ENCODE measurements at places on chromosomes 16 and 17.

DNA sequence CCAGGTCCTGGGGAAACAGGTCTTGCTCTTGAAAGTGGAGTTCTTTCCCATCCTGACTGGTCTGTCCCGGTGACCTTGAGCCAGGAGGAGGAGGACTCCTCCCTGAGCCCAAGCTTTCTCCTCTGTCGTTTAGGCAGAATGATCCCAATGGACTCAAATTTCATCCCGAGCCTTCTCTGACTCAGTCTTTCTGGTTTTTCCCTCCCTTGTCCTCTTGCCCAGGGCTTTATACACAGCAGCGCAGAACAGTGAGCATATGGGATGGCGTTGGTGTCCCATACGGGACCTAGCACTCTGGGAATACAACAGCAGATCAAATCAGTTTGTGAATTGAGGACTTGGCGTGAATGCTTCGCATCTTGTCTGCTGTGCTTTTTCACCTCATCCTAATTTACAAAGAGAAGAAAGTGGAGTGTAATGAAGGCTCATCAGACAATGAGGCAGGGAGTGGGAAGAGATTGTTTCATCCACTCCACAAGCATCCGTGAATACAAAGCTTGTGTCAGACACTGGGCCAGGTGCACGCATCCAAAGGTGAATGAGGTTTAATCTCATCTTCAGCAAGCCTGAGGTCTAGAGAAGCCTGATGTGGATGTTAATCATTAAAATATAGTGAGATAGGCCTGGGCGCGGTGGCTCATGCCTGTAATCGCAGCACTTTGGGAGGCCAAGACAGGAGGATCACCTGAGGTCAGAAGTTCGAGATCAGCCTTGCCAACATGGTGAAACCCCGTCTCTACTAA is 1.1 kb upstream of the XYLT1 start:
- no peak for DNase-seq

- DNase-seq, result no peak
These were observed 83.8 kb downstream of the MARF1 start for GRCh38 chr16:15559176-15559575.

DNA sequence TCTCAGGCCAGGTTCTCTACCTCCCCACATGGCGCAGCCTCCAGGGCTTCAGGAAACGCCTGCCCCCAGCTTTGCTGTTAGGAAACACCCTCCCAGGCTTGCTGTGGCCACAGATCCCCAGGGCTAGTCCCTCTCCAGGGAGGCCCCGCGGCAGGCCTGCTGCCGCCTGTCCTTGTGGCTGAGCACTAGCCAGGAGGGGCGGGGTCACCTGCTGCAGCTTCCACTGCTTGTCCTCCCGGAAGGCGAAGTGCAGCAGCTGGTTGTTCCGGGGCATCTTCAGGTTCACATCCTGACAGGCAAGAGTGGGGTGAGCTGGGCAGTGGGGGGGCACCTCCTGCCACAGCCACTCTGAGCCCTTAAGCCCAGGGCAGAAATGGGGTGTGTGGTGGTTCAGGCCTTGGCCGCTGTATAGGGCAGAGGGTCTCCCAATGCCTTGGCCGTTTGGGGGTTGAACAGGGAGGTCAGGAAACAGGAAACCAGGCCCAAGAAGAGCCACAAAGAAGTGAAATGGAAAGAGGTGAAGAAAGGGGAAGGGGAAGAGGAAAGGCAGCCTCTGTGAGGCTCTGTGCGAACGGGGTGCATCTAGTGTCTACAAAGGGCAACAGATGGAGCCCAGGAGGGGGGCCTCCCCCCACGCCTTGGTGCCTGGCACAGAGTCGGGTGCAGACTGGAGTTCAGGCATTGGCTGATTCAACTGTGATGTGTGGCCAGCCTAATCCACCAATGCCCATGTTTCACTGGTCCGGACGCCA is 2.0 kb downstream of the ROGDI start:
- DNase-seq, result peak; percentile 96

DNA sequence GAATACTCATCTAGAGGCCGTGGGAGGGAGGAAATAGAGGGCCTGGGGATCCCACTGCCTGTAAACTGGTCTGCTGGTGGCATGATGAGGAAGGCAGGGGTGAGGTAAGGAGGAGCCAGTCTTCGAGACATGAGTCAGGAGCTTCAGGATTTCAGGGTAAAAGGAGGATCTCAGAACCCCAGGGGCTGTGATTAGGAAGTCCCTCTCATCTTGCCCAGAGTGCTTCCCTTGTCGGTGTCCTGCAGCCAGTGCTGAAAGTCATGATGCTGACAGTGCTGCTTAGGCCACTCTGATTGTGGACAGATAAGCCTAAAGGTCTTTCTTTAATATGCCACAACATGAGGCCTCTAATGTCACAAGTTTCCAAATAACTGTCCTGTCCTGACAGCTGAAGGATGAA is 29.6 kb downstream of the COG4 start:
- DNase-seq, result no peak

- no peak for DNase-seq
These were observed 27.1 kb downstream of the GINS3 start for GRCh38 chr16:58419241-58419990.

GRCh38 chr17:70394473-70395232 is 225.3 kb downstream of the KCNJ2 start:
- DNase-seq, result no peak

- DNase-seq, result peak; percentile 55
These were observed at the start of gene METRNL for GRCh38 chr17:83079352-83079747. METRNL (plus strand) TSS chr17:83079609; CDS start chr17:83079816, 207 bp downstream.

GRCh38 chr17:39716879-39717536 is 13.3 kb downstream of the MIEN1 start:
- no peak for DNase-seq

GRCh38 chr16:89048871-89049422 is 44.7 kb upstream of the ACSF3 start:
- DNase-seq, result no peak

DNA sequence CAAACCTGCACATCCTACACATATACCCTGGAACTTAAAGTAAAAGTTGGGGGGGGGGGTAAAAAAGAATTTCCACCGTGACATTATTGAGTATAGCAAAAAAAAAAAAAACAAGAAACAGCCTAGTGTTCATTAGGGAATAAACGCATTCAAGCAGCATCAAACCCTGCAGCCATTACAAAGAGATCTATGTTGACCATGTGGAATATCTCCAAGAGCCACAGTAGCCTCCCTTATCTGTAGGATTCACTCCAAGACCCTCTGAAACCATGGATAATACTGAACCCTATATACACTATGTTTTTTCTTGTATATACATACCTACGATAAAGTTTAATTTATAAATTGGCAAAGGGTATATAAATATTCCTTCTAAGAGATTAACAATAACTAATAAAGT is 5.6 kb upstream of the BIRC5 start:
- DNase-seq, result no peak

DNA sequence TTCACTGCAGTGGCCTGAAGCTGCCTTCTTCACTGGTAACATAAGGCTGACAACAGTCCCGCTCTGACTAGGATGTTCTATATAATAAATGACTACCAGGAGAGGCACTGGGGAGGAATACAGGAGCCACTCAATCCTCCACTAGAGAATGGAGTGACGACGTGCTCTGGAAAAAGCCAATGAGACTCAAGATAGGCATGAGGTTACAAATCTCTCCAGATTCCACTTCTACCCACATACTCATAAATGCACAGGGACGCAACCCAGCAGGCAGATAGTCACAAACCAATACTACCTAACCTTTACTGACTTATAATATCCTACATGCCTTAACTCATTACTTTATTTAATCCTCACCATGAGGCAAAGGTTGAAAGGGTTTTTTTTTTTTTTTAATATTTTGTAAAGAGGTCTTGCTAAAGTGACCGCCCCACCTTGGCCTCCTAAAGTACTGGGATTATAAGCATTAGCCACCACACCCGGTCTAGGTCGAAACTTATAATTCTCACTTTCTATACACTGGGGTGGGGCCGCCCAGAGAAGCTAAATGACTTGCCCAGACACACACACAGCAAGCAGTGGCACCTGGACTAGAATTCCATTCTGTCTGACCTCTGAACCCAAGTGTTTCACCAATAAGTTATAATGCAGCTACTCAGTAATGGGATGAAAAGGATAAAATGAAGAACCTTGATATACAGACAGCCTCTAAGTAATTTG is 33.7 kb downstream of the TOM1L2 start:
- no peak for DNase-seq

GRCh38 chr17:37759014-37759637 is 14.3 kb upstream of the HNF1B start:
- no peak for DNase-seq

- no peak for DNase-seq
These were observed 178.3 kb downstream of the SOX9 start for GRCh38 chr17:72299100-72299499.

DNA sequence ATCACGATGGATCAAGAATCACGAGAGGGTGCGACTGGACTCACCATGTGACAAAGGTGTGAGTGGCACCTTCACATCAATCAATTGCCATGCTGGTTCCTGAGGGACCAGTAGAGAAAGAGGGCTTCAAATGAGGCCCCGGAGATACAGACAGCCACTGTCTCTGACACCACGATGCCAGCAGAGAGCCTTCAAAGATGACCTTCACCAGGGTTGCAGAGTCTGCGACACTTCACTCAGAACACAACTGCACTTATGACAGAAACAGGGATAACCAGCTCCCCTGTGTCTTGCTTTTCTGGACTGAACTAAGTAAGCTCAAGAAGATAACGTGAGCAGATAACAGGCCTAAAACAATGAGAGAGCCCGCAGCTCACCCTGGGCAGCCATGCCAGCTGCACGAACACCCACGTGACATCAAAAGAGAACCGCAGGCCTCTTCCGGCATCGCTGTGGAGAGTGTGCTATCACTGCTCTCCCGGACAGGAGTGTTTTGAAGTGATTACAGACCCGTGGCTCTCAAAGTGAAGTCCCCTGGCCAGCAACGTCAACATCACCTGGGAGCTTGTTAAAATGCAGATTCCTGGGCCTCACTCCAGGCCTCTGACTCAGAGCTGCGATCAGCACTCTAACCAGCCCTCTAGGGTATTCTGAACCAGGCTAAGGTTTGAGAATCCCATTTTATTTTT is 36.4 kb downstream of the KLHDC4 start:
- no peak for DNase-seq

DNA sequence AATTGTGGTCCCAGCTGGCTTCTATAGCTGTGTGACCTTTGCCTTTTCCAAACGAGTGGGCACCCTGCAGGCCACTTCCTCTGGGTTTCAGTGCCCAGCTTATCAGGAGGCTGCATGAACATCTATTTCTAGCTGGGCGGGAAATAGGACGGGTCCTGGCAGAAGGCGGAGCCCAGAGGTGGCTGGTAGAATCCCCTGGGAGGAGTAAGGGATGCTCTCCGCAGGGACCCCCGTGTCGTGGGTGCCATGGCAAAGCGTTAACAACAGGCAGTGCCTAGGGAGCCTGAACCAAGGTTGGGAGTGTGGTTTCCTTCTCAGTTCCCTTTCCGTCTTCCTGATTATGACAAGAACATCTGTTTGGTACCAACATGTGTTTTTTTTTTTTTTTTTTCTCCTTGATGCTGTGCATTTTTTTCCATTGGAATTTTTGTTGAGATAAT is 58.2 kb downstream of the PLCG2 start:
- no peak for DNase-seq

DNA sequence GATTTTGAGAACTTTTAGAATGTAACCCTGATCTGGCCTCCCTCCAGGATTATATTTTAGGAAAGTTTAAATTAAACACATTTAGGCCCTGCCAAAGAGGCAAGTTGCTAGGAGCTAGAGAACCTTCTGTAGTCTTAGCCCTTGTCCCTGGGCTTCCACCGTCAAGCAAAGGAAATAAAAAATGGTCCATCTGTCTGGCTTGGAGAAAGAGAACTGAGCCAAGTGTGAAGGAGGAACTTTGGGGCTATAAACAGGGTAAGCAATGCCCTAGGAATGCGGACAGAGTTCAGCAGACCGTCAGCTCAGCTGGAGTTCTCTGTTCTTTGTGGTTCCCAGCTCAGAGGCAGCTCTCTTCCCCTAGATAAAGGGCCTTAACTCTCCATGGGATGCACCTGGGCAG is 29.6 kb downstream of the RCVRN start:
- peak; percentile 55 for DNase-seq

DNA sequence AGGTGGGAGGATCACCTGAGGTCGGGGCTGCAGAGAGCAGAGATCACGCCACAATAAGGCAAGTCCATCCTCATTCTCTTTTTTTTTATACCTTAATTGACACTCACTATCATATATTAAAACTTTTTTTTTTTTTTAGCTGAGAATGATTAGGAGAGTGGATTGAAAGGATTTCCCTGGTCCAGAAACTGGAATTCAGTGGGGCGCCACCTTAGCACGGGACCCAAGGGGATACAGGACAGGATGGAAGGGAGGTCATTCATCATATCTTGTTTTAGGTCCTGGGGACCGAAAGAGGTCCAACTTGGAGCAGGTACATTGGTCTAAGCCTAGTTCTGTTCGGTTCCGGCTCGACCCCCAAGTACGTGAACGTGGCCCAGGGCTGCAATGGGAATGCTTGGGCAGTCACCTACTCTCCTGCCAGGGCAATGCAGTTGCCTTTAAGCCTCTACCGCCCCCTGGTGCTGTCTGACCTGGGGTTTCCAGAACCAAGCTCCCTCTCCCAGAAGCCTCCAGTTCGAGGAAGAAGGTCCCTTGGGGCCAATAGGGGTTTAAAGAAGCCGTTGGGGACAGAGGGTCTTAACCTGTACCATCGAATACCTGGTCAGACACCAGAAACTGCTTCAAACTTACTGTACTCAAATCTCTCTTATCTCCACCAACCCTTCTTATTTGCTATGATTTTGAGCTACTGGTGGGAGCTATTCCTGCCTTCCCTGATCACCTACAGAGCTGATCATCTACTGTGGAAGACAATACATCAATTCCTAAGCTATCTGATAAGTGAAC is 19.9 kb upstream of the GPATCH8 start:
- DNase-seq, result no peak

- peak; percentile 92 for DNase-seq
These were observed 24.0 kb upstream of the SSTR5 start for GRCh38 chr16:1048442-1049112.

- DNase-seq, result no peak
These were observed 9.7 kb downstream of the RMI2 start for GRCh38 chr16:11354733-11355574.

GRCh38 chr16:16007743-16008111 is 58.3 kb downstream of the ABCC1 start:
- DNase-seq, result no peak

DNA sequence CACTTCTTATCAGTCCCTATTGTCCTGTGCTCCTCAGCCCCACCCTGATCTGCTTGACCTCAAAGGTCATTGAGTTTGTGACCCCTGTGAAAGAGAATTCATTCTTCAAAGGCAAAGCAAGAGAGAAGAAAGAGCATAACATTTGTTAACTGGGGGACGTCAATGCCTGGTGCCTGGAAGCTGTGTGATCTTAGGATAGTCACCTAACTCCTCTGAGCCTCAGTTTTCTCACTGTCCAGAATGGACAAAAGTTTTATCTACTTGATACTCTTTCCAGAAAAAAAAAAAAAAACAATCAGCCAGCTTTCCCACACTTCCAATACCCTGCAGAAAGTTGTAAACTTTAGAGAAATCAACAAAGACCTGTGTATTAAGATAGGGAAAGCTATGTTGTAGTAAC is 173.1 kb downstream of the C16orf78 start:
- no peak for DNase-seq

GRCh38 chr17:46176975-46177374 is 16.3 kb downstream of the KANSL1 start:
- DNase-seq, result no peak

- DNase-seq, result no peak
These were observed 22.7 kb downstream of the HS3ST3B1 start for GRCh38 chr17:14323522-14323981.

All from globus pallidus (tissue), 1 donor.